Mucosa of descending colon (tissue), 3 donors: ENCODE measurements at places on chromosomes 7 and 10. TPM values are rescaled to one million over a fixed set of nuclear protein-coding genes. Genes with fewer than 3 reads are reported as not detected.

DNA sequence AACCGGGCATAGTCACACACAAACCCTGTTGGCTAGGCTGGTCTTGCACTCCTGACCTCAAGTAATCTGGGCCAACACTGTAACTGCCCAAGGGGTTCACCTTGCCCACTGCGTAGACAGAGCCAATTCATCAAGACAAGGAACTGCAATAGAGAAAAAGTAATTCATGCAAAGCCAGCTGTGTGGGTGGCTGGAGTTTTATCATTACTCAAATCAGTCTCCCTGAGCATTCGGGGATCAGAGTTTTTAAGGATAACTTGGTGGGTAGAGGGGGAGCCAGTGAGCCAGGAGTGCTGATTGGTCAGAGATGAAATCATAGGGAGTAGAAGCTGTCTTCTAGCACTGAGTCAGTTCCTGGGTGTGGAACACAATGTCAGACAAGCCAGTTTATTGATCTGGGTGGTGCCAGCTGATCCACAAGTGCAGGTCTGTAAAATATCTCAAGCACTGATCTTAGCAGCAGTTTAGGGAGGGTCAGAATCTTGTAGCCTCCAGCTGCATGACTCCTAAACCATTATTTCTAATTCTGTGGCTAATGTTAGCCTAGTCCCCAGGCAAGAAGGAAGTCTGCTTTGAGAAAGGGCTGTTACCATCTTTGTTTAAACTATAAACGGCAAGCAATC is 15.6 kb upstream of the FXYD4 start:
- DNase-seq, result no peak

IFIT1 gene
- 21.5 TPM for total RNA-seq

DNA sequence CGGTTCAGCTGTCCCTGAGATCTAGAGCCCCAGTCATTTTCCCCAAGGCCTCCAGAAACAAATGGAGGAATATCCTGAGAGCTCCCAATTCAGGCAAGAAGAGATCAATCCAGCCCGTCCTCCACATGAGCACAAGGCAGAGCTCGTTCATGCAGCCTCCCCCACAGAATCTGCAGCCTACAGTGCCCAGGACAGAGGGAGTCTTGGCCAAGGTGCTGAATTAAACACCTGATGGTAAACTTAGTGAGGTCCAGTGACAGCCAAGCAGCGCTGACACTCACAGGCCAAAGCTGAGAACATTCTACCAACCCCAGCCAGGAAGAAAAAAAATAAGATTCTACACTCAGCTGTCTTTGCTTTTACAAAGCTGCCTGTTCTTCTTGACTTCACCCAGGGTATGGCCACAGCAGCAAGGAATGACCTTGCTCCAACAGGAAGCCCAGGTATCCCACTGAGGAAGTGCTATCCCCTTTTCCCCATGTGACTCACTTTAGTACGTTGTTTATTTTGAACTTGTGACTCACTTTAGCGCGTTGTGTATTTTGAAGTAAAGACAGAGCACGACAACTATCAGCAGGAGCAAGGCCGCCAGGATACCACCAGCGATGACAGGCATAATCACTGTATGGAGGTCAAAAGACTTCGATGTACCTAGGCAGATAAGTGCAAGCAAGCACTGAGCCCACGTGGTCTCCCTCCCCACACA is 4.4 kb upstream of the CUZD1 start:
- DNase-seq, result no peak

- DNase-seq, result no peak
Measured at GRCh38 chr7:139543801-139544603, 20.5 kb downstream of the CLEC2L start.

DNAJC9 gene
- total RNA-seq, result 15.3 TPM
